ENCODE measurements at places on chromosomes 13 and 19.

GRCh38 chr13:43387880-43388279 is 364.5 kb downstream of the DNAJC15 start:
- no peak for DNase-seq

DNA sequence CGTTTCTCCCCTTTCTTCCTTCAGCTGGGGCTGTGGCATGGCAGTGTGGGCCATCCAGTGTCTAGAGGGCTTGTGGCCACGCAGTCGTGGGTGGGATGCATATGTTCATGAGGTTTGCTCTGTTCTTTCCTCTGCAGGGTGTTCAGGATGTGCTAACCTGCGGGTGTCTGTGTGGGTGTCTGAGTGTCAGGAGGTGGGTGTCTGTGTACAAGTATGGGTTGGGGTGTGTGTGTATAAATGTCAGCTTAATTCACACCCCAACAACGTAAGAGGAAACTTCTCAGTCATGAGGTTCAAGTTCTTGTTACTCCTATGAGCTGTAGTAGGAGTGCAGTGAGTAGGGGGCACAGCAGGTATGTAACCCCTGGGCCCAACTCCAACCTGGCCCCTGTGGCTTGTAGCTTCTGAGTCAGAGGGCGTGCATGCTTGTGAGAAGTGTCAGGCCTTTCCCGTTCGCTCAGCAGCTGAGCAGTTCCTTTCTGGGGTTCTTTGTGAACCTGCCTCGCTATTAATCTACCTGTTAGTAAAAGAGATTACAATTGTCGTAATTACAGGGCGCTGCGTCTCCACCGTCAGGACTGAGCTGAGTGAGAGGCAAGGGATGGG is 49.1 kb downstream of the NFIX start:
- DNase-seq, result no peak

GRCh38 chr13:73829416-73829815 is 304.8 kb downstream of the KLF12 start:
- DNase-seq, result no peak

- DNase-seq, result no peak
These were observed 206.6 kb downstream of the SPRY2 start for GRCh38 chr13:80134346-80134745.

DNA sequence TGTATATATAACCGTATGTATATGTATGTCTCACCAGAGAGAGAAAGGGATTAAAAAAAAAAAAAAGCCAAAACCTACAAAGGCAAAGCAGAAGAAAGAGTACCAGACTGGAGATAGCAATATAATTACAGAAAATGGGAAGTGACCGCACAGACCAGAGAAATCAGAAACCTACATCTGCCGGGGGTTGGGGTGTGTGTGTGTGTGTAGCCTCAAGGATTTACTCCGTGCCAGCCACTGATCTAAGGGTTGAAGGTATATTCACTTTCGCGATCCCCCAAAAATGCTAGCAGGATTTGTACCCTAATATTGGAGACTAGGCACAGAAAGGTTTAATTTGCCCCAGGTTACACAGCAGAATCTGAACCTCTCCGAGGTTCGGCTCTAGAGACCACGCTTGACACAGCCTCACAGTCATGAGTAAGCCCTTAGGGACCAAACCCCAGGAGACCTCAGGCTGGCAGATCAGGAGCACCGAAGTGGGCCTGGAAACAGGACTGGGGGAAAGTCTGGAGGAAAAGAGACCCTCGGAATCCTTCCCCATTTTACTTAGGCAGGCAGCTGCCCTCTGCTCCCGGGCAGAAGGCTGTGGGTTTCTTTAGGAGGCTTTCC is 14.8 kb downstream of the ARL11 start:
- no peak for DNase-seq

- no peak for DNase-seq
These were observed 1745.6 kb upstream of the PCDH20 start for GRCh38 chr13:63161219-63161618.

GRCh38 chr19:41802770-41803169 is 6.4 kb downstream of the CEACAM3 start:
- DNase-seq, result no peak

GRCh38 chr19:47729799-47730520 is 15.4 kb upstream of the NOP53 start:
- DNase-seq, result peak; percentile 16

DNA sequence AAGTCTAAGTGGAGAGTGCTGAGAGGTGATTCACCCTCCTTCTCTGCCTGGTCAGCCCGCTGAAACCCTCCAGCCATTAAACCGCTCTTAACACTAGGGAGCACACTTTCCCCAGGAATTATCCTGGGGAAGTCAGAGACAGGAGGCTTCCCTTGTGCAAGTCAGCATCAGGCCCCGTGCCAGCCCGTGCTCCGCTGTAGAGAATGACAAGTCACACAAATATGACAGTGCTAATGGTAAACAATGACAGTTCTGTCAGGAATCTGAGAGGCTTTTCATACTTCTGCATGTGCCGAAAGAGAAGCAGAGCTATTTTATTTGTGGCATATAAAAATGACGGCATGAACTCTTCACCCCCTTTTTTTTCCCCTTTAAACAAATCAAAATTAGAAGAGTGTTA is 816.9 kb upstream of the SLC10A2 start:
- peak; percentile 97 for DNase-seq

GRCh38 chr13:93926425-93926824 is 553.1 kb downstream of the DCT start:
- DNase-seq, result peak; percentile 55

DNA sequence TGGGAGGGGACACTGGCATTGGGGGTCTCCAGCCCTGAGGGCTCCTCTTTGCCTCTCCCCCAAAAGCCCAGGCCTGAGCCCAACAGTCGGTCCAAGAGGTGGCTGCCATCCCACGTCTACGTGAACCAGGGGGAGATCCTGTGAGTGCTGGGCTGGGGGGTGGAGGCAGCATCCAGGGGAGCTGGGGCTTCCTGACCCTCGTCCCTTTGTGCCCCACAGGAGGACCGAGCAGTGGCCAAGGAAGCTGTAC is 6.8 kb downstream of the PTOV1 start:
- no peak for DNase-seq

DNA sequence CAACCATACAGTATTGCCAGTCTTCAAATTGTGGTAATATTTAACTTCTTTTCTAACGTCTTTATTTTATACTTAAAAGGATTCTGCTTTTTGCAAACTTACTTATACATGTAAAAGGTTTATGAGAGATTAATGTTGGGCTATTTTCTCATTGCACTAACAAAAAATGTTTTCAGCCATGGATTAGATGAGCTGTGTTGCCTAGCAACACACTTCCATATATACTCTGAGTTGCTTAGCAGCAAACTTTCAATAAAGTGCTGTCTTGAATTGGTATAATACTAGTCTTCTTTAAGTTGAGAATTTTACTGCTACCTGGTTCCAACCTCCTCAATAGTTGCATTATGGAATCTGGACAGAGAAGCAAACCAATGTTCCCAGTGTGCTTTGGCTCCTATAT is 777.4 kb upstream of the PCDH9 start:
- DNase-seq, result peak; percentile 53

GRCh38 chr19:37698216-37698615 is 21.3 kb downstream of the ZNF607 start:
- DNase-seq, result no peak
